ENCODE measurements at places on chromosomes 4 and X.

GRCh38 chr4:86615501-86615900, 21.4 kb downstream of the PTPN13 start:
- DNase-seq: no peak

DNA sequence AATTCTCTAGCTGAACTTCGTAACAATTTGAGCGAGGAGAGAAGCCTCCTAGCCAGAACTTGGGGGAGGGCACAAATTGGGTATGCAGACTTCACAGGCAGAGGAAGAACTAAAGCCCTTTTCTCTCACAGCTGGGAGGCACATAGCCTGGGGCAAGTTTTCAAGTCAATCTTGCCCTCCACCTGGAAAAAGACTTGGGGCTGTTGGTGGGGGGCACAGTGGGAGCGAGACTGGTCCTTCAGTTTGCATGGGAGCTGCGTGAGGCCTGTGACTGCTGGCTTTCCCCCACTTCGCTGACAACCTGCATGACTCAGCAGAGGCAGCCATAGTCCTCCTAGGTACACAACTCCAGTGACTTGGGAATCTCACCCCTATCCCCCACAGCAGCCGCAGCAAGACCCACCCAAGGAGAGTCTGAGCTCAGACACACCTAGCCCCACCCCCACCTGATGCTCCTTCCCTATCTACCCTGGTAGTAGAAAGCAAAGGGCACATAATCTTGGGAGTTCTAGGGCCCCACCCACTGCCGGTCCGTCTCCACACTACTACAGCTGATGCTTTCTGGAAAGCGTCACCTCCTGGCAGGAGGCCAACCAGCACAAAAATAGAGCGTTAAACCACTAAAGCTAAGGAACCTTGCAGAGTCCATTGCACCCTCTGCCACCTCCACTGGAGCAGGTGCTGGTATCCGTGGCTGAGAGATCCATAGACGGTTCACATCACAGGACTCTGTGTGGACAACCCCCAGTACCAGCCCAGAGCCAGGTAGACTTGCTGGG, 160.8 kb downstream of the CBLL2 start:
- DNase-seq: no peak

DNA sequence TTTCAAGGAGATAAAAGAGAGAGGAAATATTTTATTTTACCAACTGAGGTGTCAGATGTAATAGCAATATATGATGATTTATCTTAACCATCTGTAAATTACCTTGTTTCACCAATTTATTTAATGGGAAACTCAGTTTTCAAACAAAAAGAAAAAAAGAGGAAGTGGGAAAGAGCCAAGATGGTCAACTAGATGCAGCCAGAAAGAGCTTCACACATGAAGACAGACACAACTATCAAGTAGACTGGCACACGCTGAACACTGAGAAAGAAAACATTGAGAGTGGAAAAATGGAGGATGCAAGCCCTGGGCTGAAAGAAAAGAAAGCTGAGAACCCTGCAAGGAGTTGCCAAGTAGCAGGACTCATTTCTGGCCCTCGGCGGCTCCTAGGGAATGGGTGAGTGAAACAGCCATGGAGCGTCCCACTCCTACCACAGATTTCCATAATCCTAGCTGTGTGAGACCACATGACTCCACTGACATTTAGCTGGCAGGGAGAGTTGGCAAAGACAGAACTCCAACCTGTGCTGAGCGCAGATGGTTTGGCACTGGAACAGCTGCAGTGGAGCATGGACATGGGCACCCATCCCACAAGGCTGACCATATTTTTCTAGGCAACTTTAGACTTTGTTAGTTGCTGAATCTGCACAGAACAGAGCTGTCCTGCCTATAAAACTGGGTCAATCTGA, 409.3 kb downstream of the FAM47B start:
- DNase-seq: no peak

DNA sequence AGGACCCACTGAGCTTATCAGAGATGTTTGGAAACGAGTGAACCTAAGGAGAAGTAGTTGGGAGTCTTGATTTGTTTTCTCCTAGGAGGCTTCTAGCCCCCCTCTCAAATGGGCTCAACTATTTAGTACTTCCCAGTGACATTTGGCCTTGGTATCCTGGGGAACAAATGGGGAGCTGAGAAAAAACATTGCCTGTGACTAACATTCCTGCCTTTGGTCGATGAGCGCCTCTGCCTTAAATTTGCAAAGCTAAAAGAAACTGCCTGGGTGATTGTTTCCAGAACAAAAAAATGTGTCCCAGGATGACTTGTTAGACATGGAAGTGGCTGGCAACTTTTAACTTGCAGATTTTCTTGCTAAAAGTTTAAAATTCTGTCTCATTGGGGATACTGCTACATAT, 58.8 kb upstream of the IGFBP7 start:
- DNase-seq: no peak

- DNase-seq: no peak
Measured at GRCh38 chrX:131693359-131693758, 149.5 kb downstream of the OR13H1 start.

GRCh38 chr4:167622481-167623240, 388.4 kb upstream of the SPOCK3 start:
- DNase-seq: no peak

DNA sequence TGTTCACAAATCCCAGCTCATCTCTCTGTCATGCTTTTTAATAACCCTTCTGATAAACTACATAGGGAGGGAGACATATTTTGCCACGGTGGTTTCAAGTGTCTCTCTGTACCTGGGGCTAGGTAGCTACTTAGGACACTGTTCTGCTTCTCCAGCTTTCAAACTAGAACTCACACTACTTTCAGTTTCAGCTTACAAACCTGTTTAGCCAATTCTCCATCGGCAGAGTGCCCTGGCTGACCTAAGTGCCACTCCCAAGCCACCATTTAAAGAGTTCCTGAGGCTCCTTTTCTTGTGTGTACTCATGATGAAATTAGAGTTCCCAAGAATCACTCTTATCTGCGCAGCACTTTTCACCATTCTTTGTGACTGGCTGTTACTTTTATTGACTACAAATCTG, 899.2 kb downstream of the FAT4 start:
- DNase-seq: no peak

DNA sequence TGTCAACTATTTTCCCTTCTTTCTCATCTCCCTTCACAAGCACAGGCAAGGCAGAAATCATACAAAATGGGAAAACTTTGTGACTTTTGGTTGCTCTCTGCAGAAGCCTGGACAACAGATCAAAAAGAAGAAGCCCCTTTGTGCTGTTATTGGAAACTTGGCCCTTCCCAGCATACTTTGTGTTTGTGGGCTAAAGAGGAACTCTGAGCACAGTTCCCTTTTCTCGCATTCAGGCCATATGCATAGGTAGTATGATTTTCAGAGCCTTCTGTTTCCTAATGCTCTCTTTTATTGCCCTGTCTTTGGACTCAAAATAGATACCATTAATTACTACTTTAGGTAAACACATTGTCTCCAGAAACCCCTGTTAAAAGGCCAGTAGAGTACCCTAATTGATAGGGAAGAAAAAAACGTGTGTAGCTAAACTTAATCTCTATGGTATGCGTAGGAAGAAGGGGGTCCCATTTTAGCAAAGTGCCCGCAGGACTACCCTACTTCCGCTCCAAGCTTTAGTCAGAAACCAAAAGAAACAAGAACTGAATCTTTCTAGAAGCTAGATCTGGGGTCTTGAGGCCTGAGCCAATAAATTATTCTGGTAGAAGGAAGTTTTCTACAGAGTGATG, 26.6 kb downstream of the VSIG4 start:
- no peak for DNase-seq

DNA sequence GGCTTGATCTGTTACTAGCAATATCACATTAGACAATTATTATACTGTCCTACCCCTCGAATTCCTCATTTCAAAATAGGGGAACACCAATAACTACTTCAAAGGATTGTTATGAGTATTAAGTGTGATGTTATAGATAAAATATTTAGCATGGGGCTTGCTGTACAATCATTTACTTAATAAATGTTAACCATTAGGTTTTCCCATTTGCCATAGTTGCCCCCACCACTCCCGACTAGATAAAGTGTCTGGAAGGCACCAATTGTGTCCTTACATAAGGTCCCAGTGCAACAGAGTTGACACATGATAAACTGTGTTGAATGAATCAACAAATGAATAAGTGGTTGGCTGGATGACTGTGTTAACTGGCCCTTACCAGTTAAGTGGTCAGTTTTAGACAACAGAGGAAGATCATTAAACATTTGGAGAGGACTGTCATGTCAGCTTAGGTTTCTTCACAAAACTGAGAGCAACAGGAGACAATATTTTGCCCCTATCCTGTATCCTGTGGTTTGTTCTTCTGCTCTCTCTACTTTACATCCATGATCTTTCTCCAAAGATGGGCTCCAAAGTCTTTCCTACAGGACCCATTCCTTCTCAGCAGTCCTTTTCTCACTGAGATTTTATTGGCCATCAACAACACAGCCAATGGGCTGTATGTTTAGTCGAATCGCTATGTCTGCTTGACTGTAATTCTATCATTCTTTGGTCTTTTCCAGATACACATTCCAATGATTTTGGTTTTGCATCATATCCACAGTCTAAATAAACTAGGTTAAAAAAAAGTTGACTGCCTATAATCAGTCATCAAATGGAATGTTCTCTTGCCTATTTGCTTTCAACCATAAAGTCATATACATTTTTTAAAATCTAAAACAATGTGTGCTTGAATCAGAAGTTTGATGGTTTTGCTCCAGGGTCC, 74.4 kb downstream of the RNF150 start:
- DNase-seq: peak; percentile 48

DNA sequence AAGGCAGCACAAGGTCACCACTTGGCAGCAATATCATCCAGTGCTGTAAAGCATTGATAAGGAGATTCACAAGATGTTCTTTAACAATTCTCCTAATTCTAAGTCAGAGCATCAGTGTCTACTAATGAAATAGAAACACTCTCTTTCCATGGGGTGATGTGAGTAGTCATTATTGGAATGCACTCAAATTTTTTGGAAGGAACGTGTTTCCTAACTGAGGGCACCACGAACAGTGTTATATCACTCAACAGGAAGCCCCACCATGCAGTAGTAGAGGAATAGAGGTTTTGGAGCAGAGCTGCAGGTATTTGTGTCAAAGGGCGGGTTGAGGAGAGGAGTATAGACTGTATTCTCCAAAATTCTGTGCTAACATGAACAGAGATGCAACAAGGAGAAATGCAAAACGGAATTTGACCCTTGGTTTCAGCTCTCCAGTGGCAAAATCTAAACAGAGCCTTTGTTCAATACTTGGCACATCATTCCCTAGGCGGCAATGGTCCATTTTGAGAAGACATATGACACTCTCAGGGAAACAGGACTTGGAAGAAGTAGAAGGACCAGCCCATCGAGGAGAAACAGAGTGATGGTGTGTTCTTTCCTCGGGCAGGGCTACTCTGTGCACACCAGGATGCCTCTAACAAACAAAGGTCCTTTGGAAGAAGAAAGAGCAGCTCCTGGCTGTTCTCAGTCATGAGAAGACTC, 98.9 kb downstream of the CPEB2 start:
- DNase-seq: no peak

- DNase-seq: no peak
Measured at GRCh38 chr4:15864651-15865566, 73.6 kb downstream of the FGFBP1 start.

- no peak for DNase-seq
Measured at GRCh38 chr4:41638203-41638602, 100.2 kb downstream of the LIMCH1 start.

DNA sequence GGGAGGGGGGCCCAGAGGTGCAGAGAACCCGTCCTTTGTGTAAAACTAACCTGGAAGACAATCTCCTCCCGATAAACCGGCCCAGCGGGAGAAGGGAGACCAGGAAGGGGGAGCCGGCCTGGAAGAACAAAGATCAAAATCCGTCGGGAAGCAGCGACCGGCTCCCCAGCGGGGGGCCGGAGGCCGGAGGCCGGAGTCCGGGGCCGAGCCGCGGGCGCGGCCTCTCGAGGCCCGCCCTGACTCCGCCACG, 552 bp downstream of the ZDHHC9 start:
- DNase-seq: no peak

GRCh38 chr4:39700554-39700953, 2.6 kb downstream of the UBE2K start:
- DNase-seq: no peak

DNA sequence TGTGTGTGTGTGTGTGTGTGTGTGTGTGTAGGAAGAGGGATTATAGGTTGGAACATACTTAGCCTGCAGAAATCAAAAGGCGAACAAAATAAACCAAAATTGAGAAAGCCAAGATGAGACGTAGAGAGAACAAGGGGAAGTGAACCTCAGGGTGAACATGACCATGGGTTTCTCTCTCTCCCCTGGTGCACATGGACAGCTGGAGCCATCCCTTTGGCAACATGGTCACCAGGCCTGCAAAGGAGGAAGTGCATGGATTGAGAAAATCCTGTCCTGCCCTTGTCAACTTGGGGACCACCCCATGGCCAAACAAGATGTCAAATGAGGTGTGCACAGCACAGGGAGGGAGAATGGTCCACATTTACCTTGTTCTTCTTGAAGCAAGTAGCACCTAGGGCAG, 23.1 kb downstream of the LGI2 start:
- no peak for DNase-seq

- DNase-seq: no peak
Measured at GRCh38 chr4:106401157-106401556, 32.6 kb upstream of the GIMD1 start.

DNA sequence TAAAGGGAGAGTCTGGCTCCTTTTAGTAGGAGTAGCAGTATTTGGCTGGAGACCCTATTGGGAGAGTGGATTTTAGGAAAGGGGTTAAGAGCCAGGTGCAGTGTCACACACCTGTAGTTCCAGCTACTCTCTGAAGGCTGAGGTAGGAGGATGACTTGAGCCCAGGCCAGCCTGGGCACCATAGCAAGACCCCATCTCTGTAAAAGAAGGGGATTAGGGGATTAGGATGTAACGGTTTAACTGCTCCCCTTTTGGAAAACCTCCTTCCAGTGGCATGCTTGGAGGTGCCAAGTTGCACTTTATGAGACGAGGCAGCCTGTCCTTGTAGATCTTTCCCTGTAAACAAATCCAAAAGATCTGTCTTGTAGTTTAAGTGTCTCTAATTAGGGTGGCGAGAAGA, 140.0 kb downstream of the KLHL8 start:
- DNase-seq: no peak

DNA sequence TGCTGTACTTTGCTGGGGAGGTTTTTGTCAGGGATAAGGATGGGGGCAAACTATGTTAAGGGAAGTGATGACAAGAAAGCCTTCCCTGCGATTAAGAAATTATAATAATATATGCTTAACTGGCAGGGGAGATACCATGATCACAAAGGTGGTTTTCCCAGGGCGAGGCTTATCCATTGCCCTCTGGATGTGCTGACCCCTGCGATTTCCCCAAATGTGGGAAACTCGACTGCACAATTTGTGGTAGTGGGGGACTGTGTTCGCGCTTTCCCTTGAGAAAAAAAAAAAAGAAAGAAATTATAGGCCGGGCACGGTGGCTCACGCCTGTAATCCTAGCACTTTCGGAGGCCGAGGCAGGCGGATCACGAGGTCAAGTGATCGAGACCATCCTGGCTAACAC, 24.5 kb downstream of the SLC25A43 start:
- DNase-seq: no peak

All from AG09319 (cell line).